Mammary epithelial cell (primary cell): ENCODE measurements at places on chromosomes 6 and 20. TPM values are rescaled to one million over a fixed set of nuclear protein-coding genes. Genes with fewer than 3 reads are reported as not detected.

Gene PHF3
- total RNA-seq: 35.2 and 36.1 TPM in 2 replicates

Gene ULBP3
- 8.6 and 14.5 TPM in 2 replicates for total RNA-seq

Gene MTFR2
- total RNA-seq: 2.0 TPM

Gene DEFB110
- total RNA-seq: not detected

Gene RWDD2A
- 1.3 TPM for total RNA-seq

Gene ANGPT4
- total RNA-seq: not detected

- DNase-seq: no peak
Observed at GRCh38 chr20:37845241-37845681, 57.7 kb upstream of the VSTM2L start.

- no peak for DNase-seq
Observed at GRCh38 chr6:74574794-74575193, 631.1 kb downstream of the COL12A1 start.

- no peak for DNase-seq
Observed at GRCh38 chr20:603116-603640, 6.9 kb downstream of the TCF15 start.

DNA sequence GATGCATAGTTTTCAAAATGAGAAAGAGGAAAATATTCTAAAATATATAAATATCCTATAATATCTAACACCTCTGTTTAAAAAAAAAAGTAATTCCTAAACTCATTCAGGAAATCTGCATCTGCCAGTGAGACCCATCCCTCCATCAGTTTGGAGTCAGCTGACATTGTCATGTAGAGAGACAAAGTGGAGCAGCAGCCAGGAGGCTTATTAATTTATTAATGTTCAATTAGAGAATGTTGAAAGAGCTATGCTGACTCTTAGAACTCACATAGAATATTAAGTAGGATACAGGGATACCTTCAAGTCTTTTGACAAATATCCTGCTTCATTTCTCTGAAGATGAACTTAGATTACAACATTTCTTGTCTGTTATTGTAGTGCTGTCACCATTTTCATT, 12.8 kb upstream of the PERP start:
- no peak for DNase-seq

DNA sequence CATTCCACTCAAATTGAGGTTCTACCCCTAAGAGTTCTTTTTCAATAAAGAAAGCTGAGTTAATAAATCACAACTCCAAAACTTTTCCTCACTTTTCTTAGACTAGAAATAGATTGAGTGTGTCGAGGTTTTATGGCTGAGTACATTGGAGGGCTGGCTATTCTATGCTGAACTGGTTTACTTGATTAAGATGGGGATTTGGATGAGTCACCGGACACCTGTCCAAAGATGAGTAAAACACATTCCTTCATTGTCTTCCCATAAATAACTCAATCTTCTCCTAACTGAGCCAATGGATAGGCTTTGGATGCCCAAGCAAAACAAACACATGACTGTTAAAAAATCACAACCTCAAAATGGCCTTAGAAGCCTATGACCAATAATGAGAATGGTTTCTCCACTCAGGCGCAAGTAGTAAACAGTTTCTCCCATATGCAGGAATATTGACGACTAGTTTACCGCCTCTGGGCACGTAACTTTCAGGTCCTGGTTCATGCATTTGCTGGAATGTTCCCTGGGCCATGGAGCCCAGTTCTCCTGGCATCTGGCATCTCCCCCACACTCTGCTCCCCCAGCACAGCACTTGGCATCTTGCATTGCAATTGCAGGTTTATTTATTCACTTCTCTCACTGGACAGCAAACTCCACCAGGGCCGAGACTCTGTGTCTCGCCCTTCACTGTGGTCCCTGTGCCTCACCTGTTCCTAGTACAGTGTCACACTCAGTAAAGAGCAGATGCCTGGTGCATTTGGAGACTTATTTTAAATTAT, 43.9 kb downstream of the BCAS1 start:
- DNase-seq: no peak

GRCh38 chr6:162493917-162494316, 233.6 kb downstream of the PRKN start:
- no peak for DNase-seq

GRCh38 chr6:68634726-68635411, at the start of gene ADGRB3:
ADGRB3 (plus strand) TSS chr6:68635282; CDS start chr6:68638676, 3,394 bp downstream.
- DNase-seq: peak; percentile 29

- DNase-seq: no peak
Observed at GRCh38 chr6:15242937-15243614, 2.8 kb upstream of the JARID2 start.

GRCh38 chr6:100554228-100554627, 89.5 kb upstream of the SIM1 start:
- DNase-seq: no peak

- no peak for DNase-seq
Observed at GRCh38 chr6:135379647-135380046, 117.9 kb downstream of the AHI1 start.

DNA sequence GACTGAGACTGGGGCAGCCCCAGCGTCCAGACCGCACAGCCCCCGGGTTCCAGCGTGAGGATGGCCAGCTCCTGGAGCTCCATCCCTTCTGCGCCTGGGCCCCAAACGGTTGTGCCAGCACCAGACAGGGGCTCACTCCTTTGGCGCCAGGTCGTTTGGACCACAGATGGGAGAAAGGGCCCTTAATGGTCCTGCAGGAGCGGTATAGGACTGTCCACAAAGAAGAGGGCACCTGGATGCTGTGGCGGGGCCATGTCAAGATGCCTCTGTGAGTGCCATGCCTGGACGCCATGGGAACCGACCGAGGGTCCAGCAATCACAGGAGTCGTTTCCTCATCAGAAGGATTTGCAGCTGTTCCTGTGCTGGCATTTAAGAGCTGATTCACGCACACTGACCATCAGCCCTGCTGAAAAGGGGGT, 82.7 kb downstream of the DLL1 start:
- DNase-seq: no peak

GRCh38 chr6:75512591-75512990, 19.0 kb upstream of the FILIP1 start:
- no peak for DNase-seq

GRCh38 chr6:133837801-133838349, 51.0 kb upstream of the TCF21 start:
- peak; percentile 69 for DNase-seq
